ENCODE measurements at places on chromosomes 7 and 10.

DNA sequence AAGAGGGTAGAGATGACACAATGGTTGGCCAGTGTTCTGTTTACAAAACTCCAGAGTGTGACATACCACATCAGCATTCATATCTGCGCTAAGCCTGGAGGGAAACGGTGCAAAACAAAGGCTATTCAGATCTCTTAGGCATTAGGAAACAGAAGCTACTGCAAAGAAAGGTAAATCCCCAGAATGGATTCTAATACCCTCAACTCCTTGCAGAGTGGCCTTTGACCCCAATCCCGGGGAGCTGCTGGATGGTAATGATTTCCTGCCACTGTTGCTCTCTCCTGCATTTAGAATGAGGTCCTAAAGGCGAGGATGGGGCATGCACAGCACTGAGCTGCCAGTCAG, 65.2 kb downstream of the AOAH start:
- DNase-seq: no peak

DNA sequence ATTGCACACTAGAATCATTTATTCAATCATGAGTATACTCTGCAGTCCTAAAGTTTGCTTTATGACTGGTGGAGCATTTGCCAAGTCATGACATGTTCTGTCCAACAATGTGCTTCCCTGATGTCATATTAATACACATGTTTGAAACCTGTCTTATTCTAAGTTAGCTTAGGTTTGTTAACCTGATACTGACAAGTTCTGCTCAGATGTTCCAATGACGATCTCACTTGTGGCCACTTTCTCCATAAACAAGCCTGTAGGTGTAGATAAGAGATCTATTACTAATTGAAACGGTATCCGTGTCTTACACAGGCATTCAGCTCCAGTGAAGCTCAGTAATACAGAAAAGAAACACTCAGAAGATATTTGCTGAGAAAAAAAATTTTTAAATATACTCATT, 64.9 kb downstream of the GPR37 start:
- DNase-seq: no peak

DNA sequence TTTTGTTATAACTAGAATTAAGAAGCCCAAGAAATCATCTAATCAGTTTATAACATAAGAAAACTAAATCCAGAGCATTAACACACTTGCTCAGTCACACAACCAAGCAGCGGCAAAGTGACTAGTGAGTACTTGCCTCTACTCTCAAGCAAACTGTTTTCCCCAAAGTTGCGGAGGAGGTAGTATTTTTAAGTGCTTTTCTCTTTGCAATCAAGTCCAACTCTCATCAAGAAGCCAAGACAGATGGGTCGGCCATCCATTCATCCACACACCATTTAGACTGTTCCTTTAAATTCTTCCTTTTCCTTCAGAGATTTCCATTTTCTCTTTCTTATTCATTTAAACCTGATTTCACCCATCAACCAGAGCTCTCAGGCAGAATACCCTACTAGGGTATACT, 25.4 kb downstream of the ARHGAP21 start:
- no peak for DNase-seq

DNA sequence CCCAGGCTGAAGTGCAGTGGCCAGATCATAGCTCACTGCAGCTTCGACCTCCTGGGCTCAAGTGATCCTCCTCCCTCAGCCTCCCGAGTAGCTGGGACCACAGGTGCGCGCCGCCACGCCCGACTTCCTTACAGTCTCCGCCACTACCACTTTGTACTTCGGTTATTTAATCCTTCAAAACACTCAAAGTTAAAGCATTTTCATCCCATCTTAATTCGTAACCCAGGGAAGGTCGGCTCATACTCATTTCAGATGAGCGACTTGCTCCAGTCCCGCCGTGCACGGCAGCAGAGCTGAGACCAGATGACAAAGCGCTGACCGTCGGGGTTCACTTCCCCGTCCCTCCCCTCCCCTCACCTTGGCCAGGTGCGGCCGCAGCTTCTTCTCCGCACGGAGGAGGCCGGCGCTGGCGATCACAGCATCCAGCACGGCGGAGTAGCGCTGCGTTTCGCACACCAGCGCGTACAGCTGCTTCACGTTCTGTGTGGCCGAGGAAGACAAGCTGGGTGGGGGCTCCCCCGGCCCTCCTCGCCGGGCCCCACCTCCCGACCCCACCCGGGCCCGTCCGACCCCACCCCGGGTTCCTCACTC, 457 bp downstream of the NSUN5 start:
- no peak for DNase-seq

DNA sequence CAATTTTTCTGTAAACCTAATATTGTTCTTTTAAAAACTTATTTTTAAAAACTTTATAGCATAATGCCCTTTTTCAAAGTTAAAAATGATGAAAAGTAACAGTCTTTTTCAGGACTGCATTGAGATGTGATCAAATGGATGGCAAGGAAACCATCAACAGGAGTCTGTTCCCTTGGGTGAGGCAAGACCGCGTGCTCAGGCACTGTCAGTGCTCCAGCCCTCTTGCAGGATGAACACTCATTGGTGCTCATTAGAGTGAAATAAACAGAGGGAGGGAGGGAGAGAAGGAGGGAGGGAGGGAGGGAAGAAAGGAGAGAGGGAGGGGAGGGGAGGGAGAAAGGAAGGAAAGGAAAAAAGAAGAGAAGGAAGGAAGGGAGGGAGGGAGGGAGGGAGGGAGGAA, 145.7 kb upstream of the CHST15 start:
- DNase-seq: no peak

GRCh38 chr7:129664029-129665012, 52.8 kb downstream of the NRF1 start:
- DNase-seq: no peak

DNA sequence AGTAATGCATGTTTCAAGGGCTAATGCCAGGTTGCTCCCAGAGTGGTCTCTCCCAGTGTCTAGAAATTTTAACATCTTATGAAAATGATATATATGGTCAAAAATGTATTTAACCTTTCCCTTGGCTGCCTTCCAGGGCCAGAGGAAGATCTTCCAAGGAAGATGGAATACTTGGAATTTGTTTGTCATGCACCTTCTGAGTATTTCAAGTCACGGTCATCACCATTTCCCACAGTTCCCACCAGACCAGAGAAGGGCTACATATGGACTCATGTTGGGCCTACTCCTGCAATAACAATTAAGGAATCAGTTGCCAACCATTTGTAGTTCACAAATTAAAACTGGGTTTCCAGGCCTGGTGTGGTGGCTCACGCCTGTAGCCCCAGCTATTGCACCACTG, 9.0 kb downstream of the GATAD1 start:
- DNase-seq: no peak

DNA sequence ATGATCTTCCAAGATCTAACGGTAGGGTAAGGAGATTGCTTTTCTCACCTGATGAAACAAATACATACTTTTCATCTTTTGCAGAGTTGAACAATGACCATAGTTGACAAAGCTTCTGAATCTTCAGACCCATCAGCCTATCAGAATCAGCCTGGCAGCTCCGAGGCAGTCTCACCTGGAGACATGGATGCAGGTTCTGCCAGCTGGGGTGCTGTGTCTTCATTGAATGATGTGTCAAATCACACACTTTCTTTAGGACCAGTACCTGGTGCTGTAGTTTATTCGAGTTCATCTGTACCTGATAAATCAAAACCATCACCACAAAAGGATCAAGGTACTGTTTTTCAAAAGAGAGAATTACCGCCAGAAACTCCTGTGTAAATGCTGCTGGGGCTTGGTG, 79.9 kb downstream of the ANKRD61 start:
- no peak for DNase-seq

DNA sequence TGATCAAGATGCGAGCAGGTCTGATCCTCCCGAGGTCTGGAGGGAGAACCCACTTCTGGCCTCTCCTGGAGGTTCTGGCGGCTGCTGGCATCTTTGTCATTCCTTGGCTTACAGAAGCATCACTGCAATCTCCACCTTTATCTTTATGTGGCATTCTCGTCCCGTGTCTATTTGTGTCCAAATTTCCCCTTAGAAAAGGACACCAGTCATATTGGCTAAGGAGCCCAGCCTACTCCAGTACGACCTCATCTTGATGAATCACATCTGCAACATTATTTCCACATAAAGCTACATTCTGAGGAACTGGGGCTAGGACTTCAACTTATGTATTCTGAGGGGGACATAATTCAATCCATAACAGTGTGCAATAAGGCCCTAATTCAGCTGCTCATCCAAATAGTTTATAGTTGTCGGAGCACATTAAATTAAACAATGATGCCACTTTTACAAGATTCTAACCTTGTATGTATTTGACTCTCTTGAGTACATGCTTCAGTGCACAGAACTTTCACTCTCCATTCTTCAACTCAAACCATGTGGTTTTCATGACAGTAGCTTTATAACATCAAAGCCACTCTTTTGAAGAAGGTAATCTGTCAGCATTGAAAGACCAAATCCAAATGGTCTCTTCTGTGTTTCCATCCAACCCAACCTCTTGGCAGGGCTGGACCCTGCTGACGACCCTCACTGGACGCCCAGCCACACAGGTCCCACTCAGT, 86.2 kb upstream of the DDC start:
- DNase-seq: no peak

- DNase-seq: no peak
Observed at GRCh38 chr10:49597426-49598163, 12.5 kb upstream of the SLC18A3 start.

DNA sequence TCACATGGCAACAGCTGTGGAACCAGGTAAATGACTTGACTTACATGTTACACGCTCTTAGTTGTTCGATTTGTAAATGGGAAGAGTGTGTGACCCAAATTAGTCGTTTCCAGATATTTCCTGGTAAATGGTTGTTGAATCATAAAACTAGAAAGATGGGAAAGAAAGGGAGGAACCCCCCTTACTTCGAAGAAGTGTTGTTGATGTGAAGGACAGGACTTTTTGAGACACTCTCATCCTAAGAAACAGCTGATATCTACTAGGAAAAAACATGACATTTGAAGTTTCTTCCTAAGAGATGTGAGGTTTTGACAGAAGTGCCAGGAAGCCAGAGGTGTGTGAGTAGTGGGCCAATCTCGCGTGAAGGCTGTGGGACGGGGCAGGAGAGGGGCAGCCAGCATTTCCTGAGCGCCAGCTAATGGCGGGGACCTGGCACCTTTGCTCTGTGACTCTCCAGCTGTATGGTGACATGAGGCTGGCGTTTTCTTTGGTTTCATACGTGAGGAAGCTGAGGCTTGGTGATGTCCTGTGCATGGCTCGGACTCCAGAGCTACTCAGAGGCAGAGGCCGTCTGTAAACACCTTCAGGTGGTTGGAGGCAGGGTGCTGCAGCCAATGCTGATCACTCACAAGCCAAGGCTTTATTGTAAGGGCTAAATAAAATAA, 53.7 kb downstream of the IKZF1 start:
- DNase-seq: no peak

- DNase-seq: no peak
Observed at GRCh38 chr10:22339761-22340328, 5.5 kb upstream of the SPAG6 start.

GRCh38 chr10:120691625-120692024, 159.5 kb upstream of the WDR11 start:
- no peak for DNase-seq

DNA sequence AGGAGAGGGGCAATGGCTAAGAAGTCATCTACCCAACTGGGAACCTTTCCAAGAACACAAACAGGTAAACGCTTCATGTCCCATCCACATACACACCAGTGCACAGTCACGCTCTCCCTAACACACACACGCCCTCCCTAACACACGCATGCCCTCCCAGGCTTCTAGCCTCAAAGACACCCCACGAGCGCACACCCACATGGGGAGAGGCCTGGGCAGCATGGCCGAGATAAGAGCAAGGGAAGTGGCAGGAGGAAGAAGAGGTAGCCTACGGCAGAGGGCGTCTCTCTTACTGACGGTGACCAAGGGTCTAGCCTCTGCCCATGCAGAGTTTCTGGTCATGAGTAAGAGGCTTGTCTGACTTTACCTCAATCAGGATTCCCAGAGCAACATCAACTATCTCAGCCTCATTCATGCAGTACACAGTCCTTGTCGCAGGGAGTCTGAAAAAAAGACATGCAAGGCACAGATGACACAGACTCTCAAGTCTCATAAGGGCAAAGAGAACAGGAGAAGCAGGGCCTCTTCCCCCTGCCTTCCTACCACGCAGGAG, 3.1 kb downstream of the CYREN start:
- no peak for DNase-seq

- no peak for DNase-seq
Observed at GRCh38 chr10:22309180-22310000, 6.8 kb upstream of the COMMD3 start.

- no peak for DNase-seq
Observed at GRCh38 chr10:85420501-85421191, 945.9 kb downstream of the GRID1 start.

GRCh38 chr10:85741626-85742300, 624.8 kb downstream of the GRID1 start:
- DNase-seq: no peak

DNA sequence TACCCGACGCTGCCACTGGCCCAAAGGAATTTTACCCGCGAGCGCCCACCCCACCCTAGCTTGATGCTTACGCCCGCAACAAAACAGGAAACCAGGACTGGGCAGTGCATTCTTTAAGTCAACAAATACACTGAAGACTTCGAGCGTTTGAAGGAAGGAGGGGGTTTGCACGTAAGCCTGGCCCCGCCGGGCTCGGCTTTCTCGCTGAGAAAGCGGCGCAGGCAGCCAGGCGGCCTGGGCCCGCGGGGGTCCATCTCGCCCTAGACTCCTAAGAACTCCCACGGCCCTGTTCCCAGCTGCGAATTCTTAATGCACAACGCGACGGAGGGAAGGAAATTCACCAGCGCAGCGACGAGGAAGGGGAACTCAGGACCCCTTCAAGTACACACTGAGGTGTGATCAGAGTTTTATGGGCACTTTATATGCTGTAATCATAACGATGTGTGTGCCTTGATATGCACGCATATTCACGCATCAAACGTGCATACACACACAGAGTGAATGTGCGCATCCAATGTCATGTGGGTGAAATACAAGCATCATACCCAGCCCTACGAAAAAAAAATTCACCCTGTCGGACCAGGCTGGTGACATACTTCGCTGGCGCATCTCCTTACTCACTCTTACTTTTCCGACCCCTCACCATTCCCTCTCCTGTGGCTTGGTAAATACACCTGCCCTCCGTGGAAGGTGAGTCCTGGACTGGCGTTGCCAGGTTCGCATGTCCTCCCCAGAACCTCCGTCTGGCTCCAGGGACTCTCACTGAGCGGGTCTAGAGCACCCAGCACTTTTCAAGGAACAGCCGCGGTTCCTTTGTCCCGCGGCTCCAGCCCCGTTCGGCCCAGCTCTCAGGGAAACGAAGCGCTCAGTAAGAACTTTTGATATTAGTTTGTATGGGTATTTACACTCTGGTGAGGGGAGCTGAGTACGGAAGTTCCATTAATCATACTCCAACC, 5.7 kb upstream of the HOXA13 start:
- DNase-seq: no peak

- peak; percentile 23 for DNase-seq
Observed at GRCh38 chr10:58513188-58514110, 777 bp downstream of the BICC1 start.

- no peak for DNase-seq
Observed at GRCh38 chr10:50648089-50648934, 24.6 kb upstream of the SGMS1 start.
